Naive thymus-derived CD8-positive, alpha-beta T cell (primary cell): ENCODE measurements at places on chromosomes 2 and 18. TPM values are rescaled to one million over a fixed set of nuclear protein-coding genes. Genes with fewer than 3 reads are reported as not detected.

- no peak for DNase-seq
These were observed 20.8 kb downstream of the RASGRP3 start for GRCh38 chr2:33497221-33497650.

DNA sequence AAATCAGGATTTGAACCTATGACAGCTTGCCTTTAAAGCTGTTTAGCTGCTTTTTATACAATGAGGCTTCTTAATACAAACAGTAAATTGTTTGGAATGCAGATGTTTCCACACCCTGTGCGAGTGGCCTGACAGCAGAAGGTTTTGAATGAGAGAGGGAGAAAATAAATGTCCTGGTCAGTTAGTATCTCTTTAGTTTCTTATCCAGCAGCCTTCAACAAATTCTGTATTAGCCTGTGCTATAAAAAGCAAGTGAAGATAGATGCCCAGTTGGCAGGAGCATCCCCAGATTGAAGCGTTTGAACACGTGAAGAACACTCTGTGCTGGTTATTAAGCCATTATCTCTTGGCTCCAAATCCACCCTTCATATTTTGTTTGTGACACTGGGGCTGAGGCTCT lies 70.6 kb downstream of the CERS6 start:
- DNase-seq: no peak

GRCh38 chr18:50080932-50081560 lies 113.9 kb downstream of the MYO5B start:
- no peak for DNase-seq

GRCh38 chr18:8844721-8845148 lies 139.4 kb downstream of the MTCL1 start:
- DNase-seq: no peak

Gene MOGAT1
- not detected for polyA plus RNA-seq

DNA sequence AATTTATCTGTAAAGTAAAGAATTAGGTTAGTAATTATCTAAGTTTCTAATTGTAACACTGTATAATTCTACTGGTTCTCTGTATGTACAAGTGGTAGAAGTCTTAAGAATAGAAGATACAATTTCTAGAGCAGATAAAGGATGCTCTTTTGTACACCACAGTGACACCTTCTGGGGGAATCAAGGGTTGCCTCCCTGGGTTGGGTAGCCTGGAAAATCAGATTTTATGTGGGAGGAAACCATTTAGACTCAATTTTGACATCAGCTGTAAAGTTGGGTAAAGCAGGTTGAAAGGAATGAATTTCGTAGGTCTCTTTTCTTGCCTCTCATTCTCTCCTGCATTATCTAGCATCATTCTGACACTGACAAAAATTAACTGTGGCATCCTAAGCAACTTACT lies 354.8 kb downstream of the DCC start:
- DNase-seq: no peak

Gene MMADHC
- 90.2 TPM for polyA plus RNA-seq

Gene RGPD4
- polyA plus RNA-seq: not detected

GRCh38 chr2:109513230-109513629 lies 100.5 kb downstream of the SEPTIN10 start:
- DNase-seq: no peak

Gene CUL3
- 26.1 TPM for polyA plus RNA-seq

Gene ANKRD30B
- polyA plus RNA-seq: not detected

Gene AQP4
- polyA plus RNA-seq: not detected

Gene SERPINB3
- polyA plus RNA-seq: not detected

DNA sequence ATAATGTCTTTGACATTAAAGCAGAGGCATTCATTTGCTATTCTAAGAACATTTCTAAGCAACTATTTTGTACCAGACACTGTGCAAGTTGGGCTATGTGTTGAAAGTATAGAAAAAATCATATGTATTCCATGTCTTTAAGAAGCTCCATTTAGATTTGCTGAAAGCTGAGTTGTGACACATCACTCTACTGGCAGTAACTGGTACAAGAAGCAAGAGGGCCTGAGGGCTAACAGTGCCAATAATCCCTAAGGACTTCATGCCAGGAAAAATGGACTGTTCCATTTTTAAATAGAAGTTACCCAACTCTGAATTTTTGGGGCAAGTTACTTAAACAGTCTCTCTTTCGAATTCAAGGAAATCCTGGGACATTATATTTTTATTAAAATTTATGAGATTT lies 178.7 kb downstream of the SRBD1 start:
- no peak for DNase-seq

Gene TTL
- polyA plus RNA-seq: 1.7 TPM

Gene DSG1
- polyA plus RNA-seq: not detected

Gene RAPGEF4
- polyA plus RNA-seq: not detected

GRCh38 chr2:35447215-35447614 lies 908.4 kb upstream of the CRIM1 start:
- no peak for DNase-seq

Gene HOXD13
- not detected for polyA plus RNA-seq

Gene CPLX4
- polyA plus RNA-seq: not detected

DNA sequence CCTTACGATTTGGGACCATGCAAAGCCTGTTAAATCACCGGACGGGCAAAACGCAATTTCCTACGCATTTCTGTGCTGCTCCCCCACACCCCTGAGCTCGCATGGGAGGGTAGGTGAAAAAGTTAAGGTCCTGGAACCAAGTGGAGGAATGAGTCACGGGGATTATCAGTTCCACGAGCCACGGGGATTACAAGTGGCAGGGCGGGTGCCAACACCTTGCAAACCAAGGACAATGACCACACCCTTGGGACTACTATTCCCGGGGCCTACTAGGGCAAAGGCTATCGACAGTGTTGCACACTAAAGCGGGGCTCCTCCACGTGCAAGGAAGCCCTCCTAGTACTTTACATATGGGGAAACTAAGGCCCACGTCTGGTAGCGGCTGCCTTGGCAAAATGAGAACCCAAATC lies 447 bp downstream of the RETSAT start:
- no peak for DNase-seq

Gene LOXL3
- 0.15 TPM for polyA plus RNA-seq

Gene UGT1A8
- polyA plus RNA-seq: not detected

Gene FBXO15
- polyA plus RNA-seq: 3.1 TPM

DNA sequence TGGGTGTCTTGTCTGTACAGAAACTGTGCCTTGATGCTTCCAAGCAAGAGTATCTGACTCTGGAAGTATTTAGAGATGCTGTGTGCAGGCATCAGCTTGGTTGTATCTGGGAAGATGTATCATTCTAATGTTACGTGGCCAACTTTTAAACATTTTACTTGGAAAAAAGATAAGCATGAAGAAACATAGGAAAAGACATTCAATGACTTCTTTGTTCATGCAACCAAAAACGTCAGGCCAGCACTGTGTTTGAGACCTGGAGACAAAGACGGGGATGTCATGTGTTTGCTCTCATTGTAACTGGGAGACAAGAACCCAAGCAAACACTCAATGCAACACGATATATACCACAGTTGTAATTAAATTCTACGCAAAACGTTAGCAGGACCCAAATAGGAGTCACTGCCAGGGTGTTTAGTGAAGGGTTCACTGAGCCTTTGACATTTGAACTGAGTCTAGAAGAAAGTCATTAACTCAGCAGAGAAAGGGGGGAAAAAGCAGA lies 8.9 kb upstream of the SESTD1 start:
- no peak for DNase-seq

GRCh38 chr2:54226260-54226659 lies 29.8 kb downstream of the TSPYL6 start:
- DNase-seq: no peak

Gene IMPACT
- polyA plus RNA-seq: 17.5 TPM

DNA sequence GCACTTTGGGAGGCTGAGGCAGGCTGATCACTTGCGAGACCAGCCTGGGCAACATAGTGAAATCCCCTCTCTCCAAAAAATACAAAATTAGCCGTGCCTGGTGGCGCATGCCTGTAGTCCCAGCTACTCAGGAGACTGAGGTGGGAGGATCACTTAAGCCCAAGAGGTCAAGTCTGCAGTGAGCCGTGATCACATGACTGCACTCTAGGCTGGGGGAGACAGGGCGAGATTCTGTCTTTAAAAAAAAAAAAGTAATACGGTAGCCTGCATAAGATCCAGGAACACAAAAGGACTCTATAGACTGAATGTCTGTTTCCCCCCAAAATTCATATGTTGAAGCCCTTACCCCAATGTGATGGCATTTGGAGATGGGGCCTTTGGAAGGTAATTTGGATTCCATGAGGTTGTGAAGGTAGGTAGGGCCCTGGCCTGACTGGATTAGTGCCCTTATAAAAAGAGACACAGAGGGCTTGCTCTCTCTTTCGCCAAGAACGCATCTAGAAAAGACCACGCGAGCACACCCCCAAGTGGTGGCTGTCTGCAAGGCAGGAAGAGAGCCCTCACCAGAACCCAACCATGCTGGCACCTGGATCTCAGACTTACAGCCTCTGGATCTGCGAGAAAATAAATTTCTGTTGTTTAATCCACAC lies 17.0 kb downstream of the MBOAT2 start:
- no peak for DNase-seq

Gene GALNT13
- not detected for polyA plus RNA-seq

DNA sequence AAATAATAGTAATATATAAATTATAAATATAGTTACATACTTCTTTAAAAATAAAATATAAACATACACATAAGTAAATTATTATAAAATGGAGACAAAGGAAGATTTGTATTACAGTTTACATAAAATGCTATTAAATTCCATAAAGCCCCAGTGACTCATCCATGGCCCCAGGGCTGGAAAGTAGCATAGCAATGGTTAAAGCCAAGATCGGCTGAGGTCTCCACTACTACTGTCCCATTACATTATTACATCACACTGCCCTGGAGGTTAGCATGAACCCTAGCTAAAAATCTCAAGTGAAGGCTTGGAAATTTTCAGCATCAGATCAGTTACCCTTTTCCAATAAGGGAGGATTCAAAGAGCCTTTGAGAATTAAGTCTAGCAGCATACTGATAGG lies 936.2 kb downstream of the DSC3 start:
- no peak for DNase-seq

Gene ALLC
- not detected for polyA plus RNA-seq

- DNase-seq: no peak
These were observed 28.6 kb downstream of the MARCO start for GRCh38 chr2:118970396-118971135.
